ENCODE measurements at places on chromosomes 2 and 18.

GRCh38 chr2:68244456-68244855, 7.9 kb downstream of the PPP3R1 start:
- DNase-seq, result no peak

- DNase-seq, result no peak
Observed at GRCh38 chr2:50620783-50621182, 411.1 kb downstream of the NRXN1 start.

GRCh38 chr18:50410894-50411293, 36.0 kb downstream of the SKA1 start:
- no peak for DNase-seq

GRCh38 chr18:59387687-59388565, 28.9 kb upstream of the LMAN1 start:
- DNase-seq, result no peak

DNA sequence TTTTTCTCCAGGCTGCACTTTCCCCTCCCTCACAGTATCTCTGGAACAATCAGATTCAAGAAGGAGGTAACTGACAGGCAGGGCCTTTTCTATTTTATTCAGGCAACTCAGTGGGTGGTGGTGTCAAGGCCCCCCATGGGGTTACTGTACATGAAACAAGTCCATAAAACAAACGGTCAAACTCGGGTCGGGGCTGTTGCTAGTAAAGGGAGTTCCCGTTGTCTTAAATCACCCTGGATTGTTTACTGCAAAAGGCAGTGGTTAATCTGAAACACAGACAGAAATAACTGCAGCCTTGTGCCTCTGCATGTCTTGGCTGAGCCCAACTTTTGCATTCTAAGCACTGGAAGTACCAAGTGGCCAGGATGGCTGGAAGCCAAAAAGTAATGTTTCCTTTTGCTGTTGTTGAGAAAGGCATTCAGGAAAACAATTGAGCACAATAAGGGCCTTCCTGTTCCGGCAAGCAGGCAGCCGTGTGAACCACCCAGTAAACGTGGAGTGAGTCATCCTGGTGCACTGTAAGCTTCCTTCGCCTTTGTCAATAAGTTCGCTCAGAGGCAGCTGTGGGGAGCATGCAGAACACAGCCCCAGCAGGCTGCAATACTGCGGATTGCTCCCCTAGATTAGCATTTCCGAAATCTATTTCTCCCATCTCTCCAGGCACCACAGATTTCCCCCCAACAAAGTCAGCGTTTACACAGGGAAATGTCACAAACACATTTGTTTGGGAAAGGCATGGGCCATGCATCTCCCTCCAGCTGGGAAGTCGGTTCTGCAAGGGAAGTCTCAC, 149.6 kb downstream of the IRS1 start:
- DNase-seq, result no peak

- no peak for DNase-seq
Observed at GRCh38 chr18:23353459-23353858, 99.6 kb upstream of the RIOK3 start.

GRCh38 chr2:11726384-11726783, 20.0 kb upstream of the LPIN1 start:
- DNase-seq, result no peak

- no peak for DNase-seq
Observed at GRCh38 chr2:112183327-112184025, 45.3 kb downstream of the FBLN7 start.

- DNase-seq, result no peak
Observed at GRCh38 chr2:3476321-3476984, 42.9 kb downstream of the ADI1 start.

All from bone marrow (tissue), 2 donors.